ENCODE measurements at places on chromosomes 7 and 10.

DNA sequence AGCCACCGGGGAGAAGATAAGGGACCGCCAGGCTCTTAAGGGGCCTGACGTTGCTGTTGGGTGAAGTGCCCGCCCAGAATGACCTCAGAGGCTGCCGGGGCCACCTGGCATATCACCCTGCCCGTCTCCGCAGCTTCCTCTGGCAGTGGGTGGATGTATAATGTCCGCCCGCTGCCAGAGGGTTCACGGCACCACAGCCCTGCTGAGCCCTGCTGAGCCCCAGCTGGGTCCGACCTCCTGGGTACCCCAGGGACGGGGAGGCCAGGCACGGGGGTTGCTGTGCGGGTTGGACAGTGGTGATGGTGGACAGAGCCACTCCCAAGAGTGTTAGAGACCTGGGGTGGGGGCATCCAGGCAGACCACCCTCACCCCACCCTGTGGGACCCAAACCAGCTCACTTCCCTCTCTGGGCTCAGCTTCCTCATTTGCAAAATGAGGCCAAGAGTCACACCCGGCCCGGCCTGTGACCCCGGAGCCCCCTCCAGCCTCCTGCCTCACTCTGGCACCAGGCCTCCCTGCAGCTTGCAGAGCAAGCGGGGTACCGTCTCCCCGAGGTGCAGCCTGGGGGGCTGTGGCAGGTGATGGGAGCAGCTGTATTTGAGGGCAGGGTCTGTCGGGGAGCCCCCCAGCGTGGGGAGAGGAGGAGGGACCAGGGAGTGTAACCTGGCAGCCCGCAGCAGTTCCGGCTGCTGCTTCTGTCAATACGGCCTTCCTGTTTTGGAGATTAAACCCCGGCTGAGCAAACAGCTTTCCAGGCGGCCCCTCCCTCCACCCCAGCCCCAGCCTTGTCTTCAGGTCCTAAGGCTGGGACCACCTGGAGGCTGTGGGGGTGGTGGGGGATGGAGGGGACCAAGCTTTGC is 8.4 kb upstream of the LFNG start:
- DNase-seq = no peak

DNA sequence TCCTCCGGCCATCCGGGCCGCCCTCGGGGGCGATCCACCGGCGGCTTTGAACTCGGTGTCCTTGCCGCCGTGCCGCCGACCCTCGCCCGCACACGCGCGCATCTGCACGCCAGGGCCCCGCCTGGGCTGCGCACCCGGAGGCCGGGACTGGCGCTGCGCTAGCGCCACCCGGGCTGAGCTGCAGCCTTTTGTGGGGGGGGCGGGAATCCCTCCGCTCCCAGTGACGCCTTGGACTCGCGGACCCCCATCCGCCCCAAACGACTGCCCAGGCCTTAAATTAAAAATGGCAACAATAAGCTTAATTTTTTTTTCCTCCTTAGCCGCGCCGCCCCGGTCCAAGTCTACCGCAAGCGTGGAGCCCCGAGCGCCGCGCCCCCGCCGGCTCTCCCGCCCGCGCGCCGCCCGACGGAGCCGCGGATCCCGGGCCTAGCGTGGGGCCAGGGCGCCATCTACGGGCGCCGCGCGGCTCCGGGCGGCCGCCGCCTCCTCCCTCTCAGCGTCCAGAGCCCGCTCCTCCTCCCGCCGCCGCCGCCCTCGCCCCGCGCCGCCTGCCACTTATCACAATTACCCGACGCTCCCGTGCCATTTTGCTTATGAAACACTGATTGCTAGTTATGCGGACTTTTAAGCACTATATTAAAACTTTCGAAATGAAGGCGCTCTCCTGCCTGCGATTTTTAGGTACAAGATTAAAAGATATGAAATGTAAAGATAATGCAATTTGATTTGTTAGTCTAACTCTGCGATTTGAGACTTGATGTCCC is 7.5 kb upstream of the EBF3 start:
- no peak for DNase-seq

DNA sequence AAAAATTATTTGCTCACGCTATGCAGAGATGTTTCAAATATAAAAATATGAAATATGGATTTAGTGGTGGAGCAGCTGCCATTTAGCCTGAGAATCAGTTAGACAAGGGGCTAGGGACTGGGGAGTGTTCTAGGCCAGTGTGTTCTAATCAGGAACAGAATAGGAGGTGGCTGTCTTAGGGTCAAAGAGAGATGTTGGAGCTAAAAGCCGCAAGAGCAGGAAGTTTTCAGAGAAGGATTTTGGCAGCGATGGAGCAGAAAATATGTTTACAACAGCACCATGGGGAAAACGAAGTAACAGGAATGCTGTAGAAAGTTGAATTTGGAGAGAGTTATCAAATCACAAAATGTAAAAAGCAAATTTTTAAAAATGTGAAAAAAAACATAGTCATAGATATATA is 314.0 kb upstream of the SEMA3A start:
- no peak for DNase-seq

DNA sequence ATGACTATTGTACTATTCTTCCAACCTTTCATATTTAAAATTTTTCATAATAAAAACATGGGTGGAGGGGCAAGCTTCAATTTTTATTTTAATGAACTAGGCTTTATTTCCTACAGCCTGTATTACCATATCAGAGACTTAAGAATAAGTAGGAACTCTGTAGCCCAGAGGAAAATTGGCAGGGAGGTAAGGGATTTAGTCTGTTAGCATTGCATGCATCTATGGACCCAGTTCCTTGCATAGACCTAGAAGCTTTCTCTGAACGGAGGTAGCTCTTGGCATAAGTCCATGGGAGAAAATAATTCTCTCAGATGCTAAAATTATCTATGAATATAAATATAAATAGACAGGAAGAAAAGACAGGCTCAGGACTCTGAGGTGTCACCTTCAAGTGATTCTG is 31.4 kb upstream of the CCDC6 start:
- DNase-seq = no peak

- no peak for DNase-seq
These were observed 20.7 kb upstream of the ZNF212 start for GRCh38 chr7:149218469-149219420.

DNA sequence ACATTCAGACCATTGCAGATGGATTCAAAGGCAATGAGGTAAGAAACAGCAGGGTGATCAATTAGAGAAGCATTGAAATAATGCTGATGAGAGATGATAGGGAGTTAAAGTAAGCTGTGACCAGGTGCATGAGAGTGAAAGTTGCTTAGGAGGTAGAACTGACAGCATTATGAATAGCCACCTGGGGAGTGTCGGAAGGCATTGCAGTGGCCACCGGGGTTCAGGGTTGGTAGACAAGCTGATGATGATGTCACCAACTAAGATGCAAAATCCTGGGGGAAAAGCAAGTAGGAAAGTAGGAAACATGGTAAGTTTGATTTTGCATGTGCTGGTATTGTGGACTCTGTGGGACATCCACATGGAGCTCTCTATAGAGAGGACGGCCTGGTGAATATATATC is 211.9 kb upstream of the ETV1 start:
- no peak for DNase-seq

DNA sequence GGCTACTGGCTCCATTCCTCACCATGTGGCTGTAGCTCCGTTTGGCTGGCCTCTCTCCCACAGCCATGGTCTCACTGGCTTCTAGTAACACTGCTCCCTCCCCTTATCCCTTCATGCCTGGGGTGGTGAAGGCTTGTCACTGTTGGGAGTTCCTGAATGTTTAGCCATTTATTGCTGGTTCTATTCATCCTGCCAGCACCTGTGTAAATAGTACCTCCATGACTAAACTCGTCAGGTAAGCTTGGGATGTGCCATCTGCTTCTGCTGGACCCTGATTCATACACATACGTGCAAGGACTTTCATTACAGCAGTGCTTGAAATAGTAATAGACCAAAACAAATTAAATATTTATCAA is 61.6 kb downstream of the CCDC71L start:
- no peak for DNase-seq

GRCh38 chr7:37352974-37353948 is 95.4 kb downstream of the ELMO1 start:
- no peak for DNase-seq
